HAP-1 (cell line): ENCODE measurements at places on chromosomes 16 and 17.
A peak's percentile ranks its signal among the peaks of the same experiment; 100 is the strongest.

- DNase-seq: no peak
These were observed 45.8 kb upstream of the TOX3 start for GRCh38 chr16:52592778-52593177.

DNA sequence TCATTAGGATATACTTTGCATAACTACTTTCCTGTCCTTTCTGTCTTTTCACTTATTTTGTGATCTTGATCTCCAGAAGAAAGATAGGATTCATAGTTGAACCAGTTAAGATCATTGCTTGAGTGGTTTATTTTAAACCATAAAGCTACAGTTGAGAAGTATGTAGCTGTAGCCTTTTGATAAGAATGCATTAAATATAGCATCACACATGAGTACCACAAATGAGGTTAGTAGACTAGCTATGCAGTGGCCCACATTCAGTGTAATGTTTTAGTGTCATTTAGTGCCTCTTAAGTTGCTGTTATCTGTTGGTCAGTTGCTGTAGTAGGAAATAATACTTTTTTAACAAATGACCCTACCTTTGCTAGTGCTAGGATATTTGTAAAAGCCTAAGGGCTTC is 1.3 kb downstream of the NLK start:
- DNase-seq: no peak

GRCh38 chr16:87702325-87702811 is 63.4 kb downstream of the KLHDC4 start:
- peak; percentile 46 for DNase-seq

DNA sequence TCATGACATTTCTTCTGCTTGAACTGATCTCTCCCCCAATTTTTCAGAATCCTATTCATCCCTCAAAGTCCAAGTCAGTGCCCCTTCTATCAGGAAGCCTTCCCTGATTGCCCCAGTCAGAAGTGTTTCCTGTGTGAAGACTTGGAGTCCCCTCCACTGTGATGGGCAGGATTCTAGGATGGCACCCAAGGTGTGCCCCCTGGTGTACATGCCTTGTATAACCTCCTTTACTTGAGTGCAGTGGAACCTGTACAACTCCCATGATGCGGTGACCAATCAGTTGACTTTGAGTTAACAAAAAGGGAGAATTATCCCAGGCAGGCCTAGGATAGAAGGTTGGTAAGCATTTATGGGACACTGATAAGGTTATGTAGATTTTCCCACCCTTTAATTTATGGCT is 23.4 kb downstream of the MYH13 start:
- DNase-seq: no peak

- no peak for DNase-seq
These were observed 182.9 kb downstream of the CCDC182 start for GRCh38 chr17:57562184-57562698.

DNA sequence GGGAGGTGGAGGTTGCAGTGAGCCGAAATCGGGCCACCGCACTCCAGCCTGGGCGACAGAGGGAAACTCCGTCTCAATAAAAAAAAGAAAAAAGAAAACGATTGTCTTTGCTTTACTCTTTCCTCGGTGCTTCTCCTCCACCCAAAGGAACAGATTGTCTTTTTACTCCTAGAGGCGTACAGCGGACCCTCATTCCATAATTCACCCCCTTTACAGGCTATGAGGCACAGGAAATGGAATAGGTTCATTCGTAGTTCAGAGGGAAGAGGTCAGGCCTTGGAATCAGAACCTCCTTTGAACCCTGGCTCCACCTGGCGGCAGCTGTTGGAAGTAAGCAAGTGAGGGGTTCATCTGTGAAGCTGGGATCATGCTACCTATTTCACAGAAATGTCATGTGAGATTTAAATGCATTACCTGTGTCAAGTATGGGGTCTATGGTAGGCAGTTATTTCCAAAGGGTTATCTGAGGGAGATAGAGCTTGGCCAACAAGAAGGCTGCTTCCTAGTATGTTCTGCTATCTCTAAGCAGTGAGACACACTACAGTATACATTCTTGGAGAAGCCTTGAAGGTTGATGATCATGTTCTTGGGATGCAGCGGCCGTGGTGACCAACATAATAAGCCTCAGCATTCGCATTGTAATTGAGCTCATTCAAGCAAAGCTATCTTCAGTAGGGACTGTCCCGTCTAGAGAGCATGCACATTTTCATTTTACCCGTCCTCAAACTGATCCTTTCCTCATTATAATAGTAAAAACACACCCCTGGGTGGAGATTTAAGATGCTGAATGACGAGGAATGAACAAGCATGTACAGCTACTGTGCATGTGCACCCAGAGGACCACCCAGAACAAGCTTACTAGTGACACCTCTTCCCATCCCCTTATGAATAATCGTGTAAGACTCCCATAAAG is 18.7 kb upstream of the ZNF689 start:
- DNase-seq: peak; percentile 94

GRCh38 chr17:78127239-78127887 is 1.2 kb downstream of the TMC6 start:
- DNase-seq: no peak

- no peak for DNase-seq
These were observed 53.1 kb downstream of the DNAH17 start for GRCh38 chr17:78523934-78524655.
